T47D (cell line): ENCODE measurements at places on chromosomes 4 and X.
A peak's percentile ranks its signal among the peaks of the same experiment; 100 is the strongest.

DNA sequence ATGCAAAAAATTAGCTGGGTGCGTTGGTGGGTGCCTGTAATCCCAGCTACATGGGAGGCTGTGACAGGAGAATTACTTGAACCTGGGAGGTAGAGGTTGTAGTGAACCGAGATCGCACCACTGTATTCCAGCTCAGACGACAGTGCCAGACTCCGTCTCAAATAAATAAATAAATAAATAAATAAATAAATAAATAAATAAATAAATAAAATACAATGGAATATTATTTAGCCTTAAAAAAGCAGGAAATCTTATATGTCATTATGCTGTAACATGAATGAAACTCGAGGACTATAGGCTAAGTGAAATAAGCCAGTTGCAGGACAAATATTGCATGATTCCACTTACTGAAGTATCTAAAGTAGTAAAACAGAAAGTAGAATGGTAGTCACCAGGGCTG, 42.5 kb downstream of the RBM41 start:
- DNase-seq, result no peak

DNA sequence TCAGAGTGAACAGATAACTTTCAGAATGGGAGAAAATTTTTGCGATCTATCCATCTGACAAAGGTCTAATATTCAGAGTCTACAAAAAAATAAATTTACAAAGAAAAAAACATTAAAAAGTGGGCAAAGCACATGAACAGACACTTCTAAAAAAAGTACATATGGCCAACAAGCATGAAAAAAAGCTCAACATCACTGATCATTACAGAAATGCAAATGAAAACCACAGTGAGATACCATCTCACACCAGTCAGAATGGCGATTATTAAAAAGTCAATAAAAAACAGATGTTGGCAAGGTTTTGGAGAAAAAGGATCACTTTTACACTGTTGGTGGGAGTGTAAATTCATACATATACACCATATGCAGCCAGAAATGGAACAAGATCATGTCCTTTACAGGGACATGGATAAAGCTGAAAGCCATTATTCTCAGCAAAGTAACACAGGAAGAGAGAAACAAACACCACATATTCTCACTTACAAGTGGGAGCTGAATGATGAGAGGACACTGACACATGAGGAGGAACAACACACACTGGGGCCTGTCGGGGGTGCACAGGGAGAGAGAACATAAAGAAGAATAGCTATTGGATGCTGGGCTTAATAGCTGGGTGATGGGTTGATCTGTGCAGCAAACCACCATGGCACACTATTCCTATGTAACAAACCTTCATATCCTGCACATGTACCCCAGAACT, 41.6 kb upstream of the ITM2A start:
- DNase-seq, result no peak

- no peak for DNase-seq
These were observed 179.6 kb upstream of the NOCT start for GRCh38 chr4:138835832-138836533.

DNA sequence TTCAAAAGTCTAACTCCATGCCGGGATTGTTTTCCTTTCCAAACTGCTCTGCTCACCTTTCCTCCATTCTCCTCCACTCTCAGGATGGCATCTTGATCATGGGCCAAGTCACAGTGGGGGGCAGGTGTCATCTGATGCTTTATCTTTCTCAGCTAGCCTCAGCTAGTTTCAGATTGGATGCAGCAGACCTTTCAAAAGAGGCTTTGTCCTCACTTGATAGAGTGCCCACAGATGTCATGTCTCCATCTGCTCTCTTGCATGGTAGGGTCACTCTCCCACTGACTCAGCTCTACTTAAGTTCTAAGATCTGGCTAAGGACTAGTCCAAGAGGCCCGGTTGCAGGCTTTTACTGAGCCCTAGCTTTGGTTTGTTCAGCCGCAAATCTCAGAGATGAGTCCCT, 341.8 kb upstream of the GALNT7 start:
- DNase-seq, result no peak

DNA sequence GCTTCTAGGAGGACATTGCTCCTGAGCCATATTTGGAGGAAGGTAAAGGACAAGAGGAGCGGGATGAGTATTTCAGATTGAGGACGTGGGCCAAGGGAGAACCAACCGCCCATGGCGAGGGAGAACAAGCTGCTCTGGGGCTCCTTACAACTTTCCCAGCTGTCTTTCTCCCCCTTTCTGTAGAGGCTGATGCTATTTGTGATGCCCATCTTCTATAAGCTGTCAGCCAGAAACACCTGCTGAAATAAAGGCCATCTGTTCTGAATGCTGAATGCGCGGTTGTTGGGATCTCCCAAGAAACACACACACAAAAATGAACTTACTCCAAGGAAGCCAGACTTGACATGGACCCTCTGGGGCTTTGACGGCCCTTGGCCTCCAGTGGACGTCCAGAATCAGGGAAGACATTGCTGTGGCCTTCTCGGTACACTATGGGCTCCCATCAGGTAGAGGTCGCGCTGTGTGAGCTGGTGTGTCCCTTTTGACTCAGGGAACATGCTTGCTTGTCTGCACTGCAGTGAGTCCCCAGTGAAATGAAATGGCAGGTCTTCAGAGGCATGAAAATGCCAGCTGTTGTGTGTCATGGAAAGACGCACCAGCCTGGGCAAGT, 30.9 kb downstream of the RWDD4 start:
- DNase-seq, result no peak

DNA sequence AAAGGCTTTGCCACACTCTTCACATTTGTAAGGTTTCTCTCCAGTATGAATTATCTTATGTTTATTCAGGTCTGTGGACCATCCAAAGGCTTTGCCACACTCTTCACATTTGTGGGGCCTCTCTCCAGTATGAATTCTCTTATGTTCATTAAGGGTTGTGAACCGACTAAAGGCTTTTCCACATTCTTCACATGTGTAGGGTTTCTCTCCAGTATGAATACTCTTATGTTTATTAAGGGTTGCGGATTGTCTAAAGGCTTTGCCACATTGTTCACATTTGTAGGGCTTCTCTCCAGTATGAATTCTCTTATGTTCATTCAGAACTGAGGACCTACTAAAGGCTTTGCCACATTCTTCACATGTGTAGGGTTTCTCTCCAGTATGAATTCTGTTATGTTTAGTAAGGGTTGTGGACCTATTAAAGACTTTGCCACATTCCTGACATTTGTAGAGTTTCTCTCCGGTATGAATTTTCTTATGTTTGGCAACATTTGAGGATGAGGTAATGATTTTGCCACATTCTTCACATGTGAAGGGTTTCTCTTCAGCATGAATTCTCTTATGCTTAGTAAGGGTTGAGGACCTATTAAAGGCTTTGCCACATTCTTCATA, 33.7 kb downstream of the ZNF732 start:
- DNase-seq, result no peak

DNA sequence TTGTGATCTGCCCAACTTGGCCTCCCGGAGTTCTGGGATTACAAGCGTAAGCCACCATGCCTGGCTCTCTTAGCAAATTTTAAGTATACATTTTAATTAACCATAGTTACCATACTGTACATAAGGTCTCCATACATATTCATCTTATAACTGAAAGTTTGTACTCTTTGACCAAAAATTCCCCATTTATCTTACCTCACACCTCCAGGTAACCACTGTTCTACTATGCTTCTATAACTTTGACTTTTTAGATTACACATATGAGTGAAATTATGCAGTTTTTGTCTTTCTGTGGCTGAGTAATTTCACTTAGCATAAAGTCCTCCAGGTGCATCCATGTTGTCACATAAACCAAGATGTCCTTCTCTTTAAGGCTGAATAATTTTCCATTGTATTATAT, 17.4 kb downstream of the C4orf51 start:
- no peak for DNase-seq

DNA sequence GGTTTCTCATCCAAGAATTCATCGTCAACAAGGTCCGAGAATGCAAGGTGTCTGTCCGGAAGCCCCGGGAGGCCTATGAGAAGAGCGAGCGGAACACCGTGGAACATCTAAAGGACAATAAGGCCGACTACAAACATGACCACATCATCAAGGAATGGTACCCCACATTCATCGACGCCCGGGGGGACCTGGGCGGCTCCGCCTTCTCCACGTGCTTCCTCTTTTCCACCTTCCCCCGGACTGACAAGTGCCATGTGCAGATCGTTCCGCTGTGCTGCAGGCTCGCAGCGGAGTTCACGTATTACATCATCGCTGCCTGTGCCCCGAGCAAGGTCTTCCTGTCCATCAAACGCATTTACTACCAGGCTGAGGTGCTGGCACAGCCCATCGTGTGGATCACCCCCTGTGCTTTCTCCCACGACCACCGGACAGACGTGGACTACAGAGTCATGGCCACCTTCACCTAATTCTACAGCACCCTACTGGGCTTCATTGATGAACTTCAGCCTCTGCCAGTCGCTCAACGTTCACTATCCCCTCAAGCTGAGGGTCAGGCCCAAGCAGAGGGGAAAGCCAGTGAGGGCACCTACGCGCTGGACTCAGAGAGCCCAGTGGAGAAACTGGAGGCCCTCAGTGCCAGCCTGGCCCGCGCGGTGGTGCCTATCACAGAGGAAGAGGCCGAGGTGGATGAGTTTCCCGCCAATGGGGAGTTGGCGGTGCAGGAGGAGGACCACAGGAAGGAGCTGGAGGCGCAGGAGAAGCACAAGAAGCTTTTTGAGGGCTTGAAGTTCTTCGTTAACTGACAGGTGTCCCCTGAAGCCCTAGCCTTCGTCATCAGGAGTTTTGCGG, 125.9 kb upstream of the PABPC4L start:
- no peak for DNase-seq

GRCh38 chr4:105840426-105841174, 54.7 kb upstream of the NPNT start:
- no peak for DNase-seq

DNA sequence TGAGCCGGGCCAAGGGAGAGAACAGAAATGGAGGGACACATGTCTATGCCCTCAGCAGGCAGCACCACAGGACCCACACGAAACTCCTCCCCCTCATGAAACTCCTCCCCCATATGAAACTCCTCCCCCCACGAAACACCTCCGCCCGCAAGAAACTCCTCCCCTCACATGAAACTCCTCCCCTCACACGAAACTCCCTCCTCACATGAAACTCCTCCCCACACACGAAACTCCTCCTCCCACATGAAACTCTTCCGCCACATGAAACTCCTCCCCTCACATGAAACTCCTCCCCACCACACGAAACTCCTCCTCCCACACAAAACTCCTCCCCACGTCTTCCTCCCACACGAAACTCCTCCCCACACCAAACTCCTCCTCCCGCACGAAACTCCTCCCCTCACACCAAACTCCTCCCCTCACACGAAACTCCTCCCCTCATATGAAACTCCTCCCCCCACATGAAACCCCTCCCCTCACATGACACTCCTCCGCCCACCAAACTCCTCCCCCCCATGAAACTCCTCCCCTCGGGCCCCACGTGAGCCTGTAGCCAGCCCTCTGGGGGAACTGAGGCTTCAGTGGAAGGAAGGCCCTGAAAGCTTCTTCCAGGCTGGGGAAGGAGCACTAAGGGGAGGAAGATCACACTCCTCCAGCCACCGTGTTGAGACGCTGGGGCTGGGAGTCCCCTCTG, 15.2 kb downstream of the ADRA2C start:
- DNase-seq, result peak; percentile 97

GRCh38 chrX:20046223-20046622, 55.4 kb upstream of the BCLAF3 start:
- DNase-seq, result no peak

GRCh38 chr4:94126669-94127068, 81.0 kb upstream of the SMARCAD1 start:
- no peak for DNase-seq
